Esophagus squamous epithelium (tissue), 5 donors: ENCODE measurements at places on chromosomes 12 and 14.

- no peak for DNase-seq
Measured at GRCh38 chr12:117119592-117120198, 20.5 kb upstream of the TESC start.

- no peak for DNase-seq
Measured at GRCh38 chr12:105585107-105585506, 254.6 kb downstream of the C12orf75 start.

GRCh38 chr14:92890830-92891588 lies 31.9 kb upstream of the CHGA start:
- no peak for DNase-seq

GRCh38 chr14:28323366-28323765 lies 443.2 kb upstream of the FOXG1 start:
- no peak for DNase-seq

GRCh38 chr14:61343471-61343870 lies 22.1 kb downstream of the PRKCH start:
- DNase-seq: no peak

DNA sequence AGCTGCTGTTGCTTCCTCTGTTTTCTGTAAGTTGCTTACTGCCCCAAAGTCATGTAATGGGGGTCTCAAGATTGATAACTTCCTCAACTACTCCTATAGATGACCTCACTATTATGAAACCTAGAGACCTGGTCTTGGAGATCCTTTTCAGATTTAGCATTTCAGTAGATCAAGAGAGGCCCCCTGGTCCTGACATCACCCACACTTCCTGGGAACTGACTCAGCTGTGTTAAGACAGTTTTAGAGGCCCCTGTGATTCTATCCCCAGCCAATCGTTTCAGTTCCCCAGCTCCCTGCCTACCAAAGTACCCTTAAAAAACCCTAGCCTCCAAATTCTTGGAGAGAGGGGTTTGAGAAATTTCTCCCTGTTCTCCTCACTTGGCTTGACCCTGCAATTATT lies 9.2 kb upstream of the ARG2 start:
- no peak for DNase-seq

GRCh38 chr14:22225516-22226140 lies 363.4 kb downstream of the DAD1 start:
- DNase-seq: no peak

DNA sequence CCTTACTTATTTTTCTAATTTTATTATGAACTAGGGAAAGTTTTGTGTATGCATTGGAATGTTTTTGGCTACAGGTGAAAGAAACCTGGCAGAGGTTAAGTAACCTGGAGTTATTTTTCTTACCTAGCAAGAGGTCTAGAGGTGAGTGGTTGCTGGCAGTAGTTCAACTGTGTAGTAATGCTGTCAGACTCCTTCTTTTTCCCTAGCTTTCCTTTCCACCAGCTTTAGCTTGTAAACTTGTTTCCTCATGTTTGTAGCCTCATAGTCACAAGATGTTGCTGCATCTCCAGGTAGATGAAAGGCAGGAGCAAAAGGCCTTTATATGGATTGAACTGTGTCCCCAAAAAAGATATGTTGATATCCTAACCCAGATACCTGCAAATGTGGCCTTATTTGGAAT lies 105.1 kb upstream of the AMIGO2 start:
- DNase-seq: no peak

- DNase-seq: no peak
Measured at GRCh38 chr14:58805605-58806409, 168.0 kb downstream of the DACT1 start.

- DNase-seq: no peak
Measured at GRCh38 chr14:45254771-45255170, 1.8 kb upstream of the MIS18BP1 start.

DNA sequence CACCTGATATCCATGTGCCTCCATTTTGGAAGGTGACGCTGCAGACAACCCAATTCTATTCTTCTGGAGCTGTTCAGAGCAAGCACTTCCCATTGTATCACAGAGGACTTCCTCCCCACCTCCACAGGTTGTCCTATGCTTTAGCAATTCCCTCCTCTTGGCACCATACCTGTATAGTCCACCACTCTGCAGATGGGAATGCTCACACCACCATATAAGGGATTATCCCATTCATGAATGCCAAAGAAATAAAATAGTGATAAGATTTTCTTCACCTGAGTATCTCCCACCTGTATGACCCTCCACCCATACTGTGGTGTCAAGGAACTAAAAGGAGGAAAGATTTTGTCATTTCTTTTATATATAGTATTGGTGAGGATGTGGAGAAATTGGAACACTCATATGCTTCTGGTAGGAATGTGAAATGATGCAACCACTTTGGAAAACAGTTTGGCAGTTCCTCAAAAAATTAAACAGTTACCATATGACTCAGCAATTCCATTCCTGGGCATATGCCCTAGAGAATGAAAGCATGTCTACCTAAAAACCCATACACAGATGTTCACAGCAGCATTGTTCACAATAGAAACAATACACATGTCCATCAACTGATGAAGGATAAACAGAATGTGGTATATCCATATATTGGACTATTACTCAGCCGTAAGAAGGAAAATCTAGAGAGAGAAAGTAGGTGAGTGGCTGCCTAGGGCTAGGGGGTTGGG lies 75.2 kb downstream of the FIGNL2 start:
- DNase-seq: no peak

DNA sequence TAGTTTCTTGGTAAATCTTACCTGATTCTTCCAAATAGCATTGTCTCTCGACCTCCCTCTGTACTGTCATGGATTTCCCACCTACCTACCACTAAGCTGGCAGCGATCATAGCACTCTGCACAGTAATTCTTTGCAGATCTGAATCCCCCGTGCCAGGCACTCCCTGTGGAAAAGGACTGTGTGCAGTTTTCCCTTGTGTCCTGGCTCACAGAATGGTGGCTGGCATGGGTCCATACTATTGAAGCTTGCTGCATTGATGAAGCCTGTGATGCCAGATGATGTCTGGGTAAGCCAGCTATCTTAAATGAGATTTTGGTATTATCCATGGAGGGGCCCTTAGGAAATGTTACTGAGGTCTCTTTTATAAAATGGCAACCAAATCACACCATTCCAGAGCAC lies 135.7 kb downstream of the RPAP3 start:
- no peak for DNase-seq

- DNase-seq: no peak
Measured at GRCh38 chr12:11702959-11703358, 53.5 kb downstream of the ETV6 start.

- no peak for DNase-seq
Measured at GRCh38 chr14:29911810-29912209, 15.8 kb downstream of the PRKD1 start.

GRCh38 chr12:100368066-100368465 lies 11.2 kb downstream of the SLC17A8 start:
- no peak for DNase-seq

GRCh38 chr12:58712976-58713375 lies 207.3 kb downstream of the LRIG3 start:
- no peak for DNase-seq
